Ammon's horn (tissue), 1 donor: ENCODE measurements at places on chromosomes 7 and 10.

DNA sequence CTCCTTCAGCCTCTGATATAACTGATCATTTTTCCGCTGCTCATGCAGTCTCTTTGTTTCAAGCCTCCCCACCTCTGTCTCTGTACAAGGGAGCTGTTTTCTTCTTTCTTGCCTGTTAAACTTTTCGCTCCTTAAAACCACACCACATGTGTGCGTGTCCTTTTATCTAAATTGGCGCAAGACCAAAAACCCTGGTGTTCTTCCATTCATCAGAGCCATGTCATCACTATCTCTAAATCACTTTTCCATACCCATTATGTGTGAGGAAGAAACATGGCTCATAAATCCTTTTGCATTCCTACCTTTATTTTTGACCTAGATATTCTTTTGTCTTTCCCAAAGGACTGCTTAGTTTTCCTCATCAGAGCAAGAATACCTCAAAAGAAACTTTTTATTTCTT is 239.0 kb upstream of the IMMP2L start:
- no peak for DNase-seq

DNA sequence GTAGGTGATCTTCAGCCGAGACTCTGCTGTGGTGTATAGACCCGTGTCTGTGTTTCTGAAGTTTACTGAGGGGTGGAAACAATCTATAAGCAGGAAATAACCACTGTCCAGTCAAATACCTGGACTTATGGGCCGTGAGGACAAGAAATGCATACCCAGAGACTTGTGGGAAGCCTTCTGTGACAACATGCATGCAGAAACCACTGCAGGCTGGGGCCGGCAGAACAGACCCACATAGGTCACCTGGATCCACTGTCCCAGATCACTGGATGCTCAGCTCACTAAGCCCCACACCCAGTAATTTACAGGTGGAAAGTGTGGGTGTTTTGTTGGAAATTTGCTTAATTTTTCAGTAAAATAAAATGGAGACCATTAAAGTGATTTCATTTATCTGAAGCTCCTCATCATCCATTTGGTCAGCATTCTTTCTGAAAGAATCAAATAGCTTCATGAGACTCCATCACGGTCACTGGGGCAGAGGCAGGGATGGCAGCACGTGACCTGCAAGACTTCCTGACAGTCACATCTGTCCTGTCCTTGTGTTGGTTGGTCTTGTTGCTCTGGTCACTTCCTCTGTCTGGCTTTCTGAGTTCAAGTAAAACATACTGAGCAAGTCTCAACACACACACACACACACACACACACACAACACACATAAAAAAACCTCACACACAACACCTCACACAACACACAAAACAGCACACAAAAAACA is 108.3 kb downstream of the TNS3 start:
- no peak for DNase-seq

DNA sequence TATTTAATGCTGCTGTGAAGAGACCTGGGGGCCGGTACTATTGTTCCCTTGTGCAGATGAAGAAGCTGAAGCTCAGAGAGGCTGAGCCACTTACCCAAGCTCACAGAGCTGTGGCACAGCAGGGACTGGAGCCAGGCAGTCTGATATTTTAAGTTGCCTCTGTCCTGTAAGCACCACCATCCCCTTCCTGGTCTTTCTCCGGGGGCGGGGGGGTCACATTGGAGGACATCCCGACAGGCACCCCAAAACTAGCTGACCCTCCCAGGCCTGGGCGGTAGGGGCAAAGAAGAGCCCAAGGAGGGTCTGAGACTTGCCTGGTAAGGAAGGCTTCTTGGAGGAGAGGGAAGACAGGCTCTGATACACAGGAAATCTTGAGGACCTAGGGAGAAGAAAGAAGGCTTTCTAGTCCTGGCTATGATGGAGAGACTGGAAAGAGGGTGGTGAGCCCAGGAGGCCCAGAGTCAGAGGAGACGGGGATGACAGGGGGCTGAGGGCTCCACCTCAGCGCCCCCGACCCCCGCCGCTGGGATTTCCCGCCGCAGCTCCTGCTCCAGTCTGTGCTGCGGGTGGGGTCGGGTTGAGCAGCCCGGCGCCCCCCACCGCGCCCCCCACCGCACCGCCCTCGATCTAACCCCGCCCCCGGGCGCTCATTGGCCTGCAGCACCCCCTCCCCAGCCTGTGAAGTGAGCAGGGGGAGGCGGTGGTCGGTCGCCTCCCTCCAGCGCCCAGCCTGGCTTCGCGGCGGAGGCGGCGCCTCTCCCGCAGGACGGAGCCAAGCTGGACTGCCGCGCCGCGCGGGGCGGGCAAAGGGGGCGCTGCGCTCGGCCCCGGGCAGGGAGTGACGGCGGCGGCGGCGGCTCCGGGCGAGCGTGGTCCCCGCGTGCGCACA is at the start of gene ADCYAP1R1:
Gene ADCYAP1R1, plus strand, starts transcription at position 711 of the 889 bp plus-strand sequence. CDS start 10,957 bp downstream, outside the sequence.
- peak; percentile 76 for DNase-seq

- no peak for DNase-seq
These were observed 95.4 kb downstream of the ZRANB1 start for GRCh38 chr10:125037145-125037877.

- DNase-seq, result no peak
These were observed 13.3 kb downstream of the RGR start for GRCh38 chr10:84258034-84258695.

DNA sequence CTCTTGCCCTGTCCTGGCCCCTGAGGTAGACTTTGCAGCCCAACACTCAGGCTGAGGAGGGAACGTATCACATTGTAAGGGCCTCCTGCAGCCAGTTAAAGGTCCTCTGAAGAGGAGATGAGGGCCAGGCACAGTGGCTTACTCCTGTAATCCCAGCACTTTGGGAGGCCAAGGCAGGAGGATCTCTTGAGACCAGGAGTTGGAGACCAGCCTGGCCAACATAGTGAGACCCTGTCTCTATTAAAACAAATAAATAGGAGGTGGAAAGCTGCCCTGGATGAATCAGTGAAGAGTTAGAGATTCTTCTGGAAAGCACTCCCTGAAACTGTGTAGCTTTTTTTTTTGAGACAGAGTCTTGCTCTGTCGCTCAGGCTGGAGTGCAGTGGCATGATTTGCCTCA is 2.3 kb upstream of the C10orf62 start:
- no peak for DNase-seq

DNA sequence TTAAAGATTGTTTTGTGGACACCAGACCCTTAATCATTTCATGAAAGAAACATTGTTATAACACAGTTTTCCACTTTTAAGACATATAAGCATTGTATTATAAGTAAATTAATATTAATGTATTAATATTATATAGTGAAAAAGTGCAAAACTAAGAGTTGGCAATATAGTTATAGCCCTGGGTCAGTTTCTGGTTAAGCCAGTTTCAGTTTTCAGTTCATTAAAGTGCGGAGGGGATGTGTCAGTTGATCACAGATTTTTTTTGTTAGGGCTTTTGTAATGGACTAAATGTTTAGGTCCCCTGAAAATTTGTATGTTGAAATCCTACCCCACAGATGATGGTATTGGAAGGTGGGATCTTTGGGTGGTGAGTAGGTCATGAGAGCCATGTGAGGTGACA is 45.7 kb upstream of the GPR37 start:
- DNase-seq, result no peak

GRCh38 chr7:167976-168791 is 24.2 kb upstream of the FAM20C start:
- DNase-seq, result no peak

DNA sequence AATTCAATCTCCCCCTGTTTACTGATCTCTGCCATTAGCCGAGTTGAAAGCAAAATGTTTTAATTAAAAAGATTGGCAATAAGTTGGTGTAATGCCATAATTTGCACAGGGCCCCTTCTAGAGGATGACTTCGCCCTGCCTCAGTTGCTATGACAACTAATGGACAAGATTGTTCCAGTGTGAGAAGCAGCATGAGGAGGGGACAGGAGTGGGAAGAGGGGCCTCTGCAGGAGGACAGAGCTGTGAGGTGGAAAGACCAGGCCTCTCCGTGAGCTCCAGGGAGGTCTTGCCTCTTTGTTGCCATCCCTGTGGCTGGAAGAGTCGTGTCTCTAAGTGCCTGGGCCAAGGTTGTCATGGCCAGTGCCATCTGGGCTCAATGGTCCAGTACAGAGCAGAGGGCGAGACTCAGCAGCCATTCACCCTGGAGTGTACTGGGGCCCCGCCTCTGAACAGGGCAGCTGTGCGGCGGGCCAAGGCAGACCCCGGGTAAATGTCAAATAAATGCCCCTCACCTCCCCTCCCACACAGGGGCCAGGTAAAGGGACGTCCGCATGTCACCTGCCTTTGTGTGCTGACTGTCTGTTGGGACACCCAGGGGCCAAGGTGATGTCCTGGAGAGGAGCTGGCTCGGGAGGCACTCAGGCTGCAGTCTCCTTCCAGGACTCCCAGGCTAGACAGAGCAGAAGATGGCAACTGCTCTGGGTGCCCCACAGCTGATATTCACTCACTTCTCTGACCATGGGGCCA is 97.0 kb upstream of the RET start:
- DNase-seq, result no peak

DNA sequence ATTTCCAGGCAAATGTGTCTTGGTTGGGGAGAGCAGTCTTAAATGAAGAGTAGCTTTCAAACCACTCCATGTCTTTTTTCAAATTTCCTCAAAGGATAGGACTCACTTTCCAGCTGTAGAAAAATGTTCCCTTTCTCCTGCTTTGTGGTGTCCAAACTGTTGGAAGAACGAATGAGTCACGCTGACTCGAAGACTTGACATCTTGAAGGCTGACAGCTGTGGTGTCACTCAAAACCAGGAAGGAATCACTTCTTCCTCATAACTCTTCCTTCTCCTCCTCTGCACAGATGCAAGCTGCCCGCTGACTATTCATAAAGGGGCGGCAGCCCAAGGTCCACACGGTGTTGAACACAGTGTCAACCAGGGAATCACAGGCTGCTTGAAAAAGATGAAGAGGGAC is 19.2 kb downstream of the PLA2G12B start:
- no peak for DNase-seq

GRCh38 chr7:158596309-158596708 is 8.7 kb upstream of the PTPRN2 start:
- DNase-seq, result no peak

DNA sequence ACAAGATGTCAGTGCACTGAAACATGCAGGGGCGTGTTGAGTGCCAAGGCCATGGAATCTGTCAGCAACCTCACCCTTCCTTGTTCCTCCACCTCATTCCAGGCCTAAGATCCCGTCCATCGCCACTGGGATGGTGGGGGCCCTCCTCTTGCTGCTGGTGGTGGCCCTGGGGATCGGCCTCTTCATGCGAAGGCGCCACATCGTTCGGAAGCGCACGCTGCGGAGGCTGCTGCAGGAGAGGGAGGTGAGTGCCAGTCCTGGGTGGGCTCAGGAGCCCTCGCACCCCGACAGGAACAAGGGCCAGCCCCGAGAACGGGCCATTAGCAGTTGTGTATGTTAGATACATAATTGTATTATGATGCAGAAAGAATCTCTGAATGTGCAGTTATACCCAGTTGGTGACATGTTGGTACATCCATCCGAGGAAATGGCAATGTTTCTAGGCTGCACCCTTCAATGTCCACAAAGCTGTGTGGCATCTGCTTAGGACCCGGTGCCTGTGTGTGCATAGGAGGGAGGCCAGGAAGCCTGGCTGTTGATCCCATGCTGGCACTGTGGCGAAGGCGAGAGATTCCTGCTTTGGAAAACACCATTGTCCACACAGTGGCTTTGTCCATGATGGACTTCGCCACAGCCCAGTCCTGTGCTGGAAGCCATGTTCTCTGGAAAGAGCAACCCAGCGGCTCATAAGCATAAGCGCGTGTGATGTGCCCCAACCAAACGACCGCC is 154.2 kb downstream of the EGFR start:
- no peak for DNase-seq

DNA sequence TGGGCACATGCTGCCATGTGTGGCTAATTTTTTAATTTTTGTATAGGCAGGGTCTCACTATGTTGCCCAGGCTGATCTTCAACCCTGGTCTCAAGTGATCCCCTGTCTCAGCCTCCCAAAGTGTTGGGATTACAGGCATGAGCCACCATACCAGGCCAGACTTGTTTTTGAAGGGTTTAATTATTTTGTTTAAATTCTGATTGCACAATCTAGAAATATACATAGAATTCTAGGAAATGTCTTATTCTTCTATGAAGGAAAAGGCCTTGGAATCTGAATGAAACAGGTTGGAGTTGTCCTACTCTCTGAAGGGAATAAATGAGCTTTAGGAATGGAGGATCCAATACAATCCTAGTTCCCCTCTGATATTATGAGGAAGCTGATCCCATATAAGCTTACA is 15.5 kb upstream of the JCAD start:
- DNase-seq, result no peak
